ENCODE measurements at places on chromosomes 3 and 15. TPM values are rescaled to one million over a fixed set of nuclear protein-coding genes. Genes with fewer than 3 reads are reported as not detected.

The TRH gene
- under 0.01 TPM for total RNA-seq

The CYP1A1 gene
- total RNA-seq = not detected

The MASP1 gene
- 1.2 TPM for total RNA-seq

The COLQ gene
- 1.5 TPM for total RNA-seq

The GHSR gene
- total RNA-seq = not detected

The EIF5A2 gene
- total RNA-seq = 13.3 TPM

The IGSF10 gene
- total RNA-seq = 2.7 TPM

The EFCC1 gene
- total RNA-seq = not detected

The SLC9C1 gene
- not detected for total RNA-seq

The SLC2A2 gene
- total RNA-seq = not detected

The CCK gene
- not detected for total RNA-seq

The GOLGA8T gene
- not detected for total RNA-seq

The TGM4 gene
- total RNA-seq = not detected

The ESYT3 gene
- total RNA-seq = 0.59 TPM

The OR5H1 gene
- not detected for total RNA-seq

The TMEM207 gene
- not detected for total RNA-seq

The TM6SF1 gene
- total RNA-seq = 0.36 TPM

The MORC1 gene
- not detected for total RNA-seq

The HERC2 gene
- total RNA-seq = 53.6 TPM
